ENCODE measurements at places on chromosomes 1 and 21.

- no peak for DNase-seq
These were observed 15.9 kb upstream of the LRRC8C start for GRCh38 chr1:89616844-89617627.

- no peak for DNase-seq
These were observed 801 bp upstream of the DDAH1 start for GRCh38 chr1:85465786-85466134.

DNA sequence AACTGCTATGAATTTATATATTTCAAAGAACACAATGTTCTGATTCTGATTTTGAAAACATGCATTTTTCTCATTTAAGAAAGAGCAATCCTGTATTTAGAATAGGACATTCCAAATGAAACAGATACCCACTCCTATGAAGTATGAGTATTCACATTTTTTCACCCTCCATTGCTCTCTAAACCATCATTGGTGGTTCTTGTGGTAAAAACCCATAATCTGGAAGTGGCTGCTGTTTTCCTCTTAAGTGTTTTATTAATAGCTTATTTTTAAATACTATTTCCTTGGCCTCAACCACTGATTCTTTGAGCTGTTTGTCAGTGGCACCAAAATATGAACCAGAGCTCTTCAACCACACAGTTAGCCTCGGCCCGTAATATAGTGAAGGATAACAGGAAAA, 60.0 kb upstream of the ADAM30 start:
- DNase-seq = no peak

GRCh38 chr1:70487459-70487815, 76.4 kb downstream of the CTH start:
- DNase-seq = no peak

- peak; percentile 6 for DNase-seq
These were observed 506.8 kb upstream of the CAMK1G start for GRCh38 chr1:209076688-209077087.

DNA sequence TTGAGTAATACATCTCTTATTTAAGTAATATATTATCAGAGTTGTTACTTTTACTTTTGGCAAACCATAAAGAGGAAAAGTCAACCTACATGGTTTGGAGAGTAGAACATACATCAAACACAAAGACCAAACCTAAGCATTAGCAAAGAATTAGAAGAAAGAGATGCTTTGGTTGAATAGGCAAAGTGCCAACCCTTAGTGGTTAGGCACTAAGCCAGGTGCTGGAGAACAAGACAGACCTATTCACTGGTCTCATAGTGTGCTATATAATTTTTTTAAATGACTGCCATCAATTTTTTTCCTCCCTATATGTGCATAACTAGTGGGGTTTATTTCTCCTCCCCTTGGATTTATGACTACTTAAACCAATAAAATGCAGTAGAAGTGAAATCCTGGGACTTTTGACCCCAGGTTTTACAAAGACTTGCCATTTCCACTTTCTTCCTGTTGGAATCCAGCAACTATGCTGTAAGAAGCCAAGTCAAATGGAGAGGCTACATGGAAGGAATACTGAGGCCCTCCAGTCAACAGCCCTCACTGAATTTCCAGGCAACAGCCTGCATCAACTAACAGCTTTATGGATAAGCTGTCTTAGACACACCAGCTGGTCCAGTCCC, 69.8 kb upstream of the HAO2 start:
- DNase-seq = no peak

- no peak for DNase-seq
These were observed 113.9 kb upstream of the USP24 start for GRCh38 chr1:55329091-55329490.

DNA sequence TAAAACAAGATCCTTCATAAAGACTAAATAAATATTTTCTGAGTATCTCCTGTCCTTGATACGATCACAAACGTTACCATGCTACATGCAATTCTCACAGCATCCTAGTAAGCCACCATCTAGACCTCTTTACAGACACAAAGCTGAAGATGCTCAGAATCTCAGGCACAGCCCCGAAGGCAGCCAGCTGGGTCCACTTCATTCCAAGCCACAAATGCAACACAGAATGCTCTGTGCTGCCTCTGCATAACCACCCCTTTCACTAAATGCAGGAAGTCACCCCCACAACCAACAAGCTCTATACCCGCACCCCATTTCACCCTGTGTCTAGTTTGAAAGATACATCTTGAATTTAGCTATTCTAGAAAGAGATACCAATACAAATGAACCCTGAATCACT, 12.9 kb downstream of the RCAN1 start:
- DNase-seq = no peak

GRCh38 chr21:43810505-43811261, 21.3 kb downstream of the RRP1 start:
- DNase-seq = peak; percentile 93

DNA sequence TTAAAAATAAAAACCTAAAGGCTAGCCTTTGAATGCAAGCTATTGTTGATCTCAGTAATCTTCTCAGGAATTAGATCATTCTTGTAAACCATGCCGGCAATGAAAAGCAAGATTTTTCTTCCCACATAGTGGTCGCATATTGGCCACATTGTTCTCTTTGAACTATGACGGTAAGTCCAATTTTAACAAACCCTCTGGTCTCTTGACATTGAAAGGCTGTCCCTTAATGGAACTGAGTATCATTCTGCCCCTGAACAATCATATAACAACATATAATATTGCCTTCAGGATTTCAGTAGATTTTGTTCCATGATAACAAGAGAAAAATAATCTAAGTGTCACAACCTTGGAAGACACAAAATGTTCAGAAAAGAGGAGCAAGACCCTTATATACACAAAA, 1.3 kb downstream of the TNNI3K start:
- no peak for DNase-seq

- DNase-seq = no peak
These were observed 247.3 kb downstream of the SIPA1L2 start for GRCh38 chr1:232382671-232383070.

- no peak for DNase-seq
These were observed 3.1 kb upstream of the GALE start for GRCh38 chr1:23803674-23804073.

DNA sequence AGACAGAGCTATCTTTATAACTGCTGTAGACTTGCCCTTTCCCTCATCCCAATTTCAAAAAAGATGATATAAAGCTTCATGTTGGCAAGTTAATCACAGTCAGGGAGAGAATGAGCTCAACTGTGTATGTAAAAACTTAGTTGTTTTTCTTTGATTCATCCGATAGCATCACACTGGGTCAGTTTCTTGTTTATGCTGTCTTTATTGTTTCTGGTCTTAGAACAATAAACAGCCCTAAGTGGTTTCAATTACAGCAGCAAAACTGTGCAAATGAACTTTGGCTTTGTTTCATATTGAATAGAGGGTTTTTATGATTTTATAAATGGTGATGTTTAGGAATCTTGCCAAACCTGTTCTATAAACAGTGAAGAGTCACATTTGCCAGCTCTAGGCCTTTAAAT, 423.8 kb upstream of the CXADR start:
- DNase-seq = no peak

GRCh38 chr1:200638073-200638472, 17.5 kb upstream of the KIF14 start:
- DNase-seq = no peak

DNA sequence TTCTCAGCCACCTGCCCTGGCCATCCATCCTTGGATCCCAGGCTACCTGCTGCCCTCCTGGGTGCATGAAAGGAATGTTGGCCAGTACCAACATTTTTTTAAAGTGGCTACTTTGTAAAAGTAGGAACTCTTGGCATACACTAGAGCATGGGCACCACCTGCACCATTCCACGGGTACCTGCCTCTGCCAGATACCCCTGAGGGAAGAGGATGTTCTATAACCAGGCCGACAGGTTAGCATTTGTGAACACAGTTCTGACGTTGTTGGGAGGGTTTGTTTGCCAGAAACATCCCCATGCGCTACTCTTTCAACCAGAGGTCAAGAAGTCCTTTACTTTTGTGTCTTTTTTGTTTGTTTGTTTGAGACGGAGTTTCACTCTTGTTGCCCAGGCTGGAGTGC, 43.0 kb downstream of the EVA1C start:
- no peak for DNase-seq

DNA sequence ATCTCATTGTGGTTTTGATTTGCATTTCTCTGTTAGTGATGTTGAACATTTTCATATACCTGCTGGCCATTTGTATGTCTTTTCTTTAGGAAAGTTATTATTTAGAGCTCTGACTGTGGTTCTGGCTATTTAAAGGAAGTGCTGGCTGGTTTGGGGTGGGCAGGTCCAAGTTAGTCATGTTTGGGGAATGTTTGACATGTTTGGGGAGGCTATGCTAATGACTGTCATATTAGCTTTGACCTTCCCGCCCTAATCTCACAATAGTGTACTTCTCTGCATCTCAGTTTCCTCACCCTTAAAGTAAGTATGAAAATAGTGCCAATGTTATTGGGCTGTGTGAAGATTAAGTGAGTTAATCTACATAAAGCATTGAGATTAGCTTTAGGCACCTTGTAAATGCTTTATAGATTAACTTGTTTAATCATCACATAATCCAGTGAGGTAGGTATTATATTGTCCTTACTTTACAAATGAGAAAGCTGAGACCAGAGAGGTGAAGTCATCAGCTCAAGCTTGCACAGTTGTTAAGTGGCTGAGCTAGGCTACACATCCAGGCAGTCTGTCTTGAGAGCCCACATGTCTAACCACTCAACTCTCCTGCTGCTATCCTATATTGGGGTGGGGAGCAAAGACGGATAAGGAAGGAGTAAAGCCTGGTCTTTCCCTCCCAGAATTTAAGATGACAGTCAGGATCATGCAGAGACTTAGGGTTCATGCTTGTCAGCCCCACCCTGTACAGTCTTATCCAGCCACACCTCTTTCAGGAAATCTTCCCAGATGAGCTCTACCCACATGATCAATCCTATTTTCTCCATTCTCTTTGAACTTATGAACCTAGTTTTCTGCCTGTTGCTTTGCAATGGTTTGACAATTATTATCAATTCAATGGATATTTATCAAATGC, 22.8 kb upstream of the CRNN start:
- no peak for DNase-seq

GRCh38 chr1:206411321-206411720, 59.0 kb upstream of the IKBKE start:
- DNase-seq = no peak

DNA sequence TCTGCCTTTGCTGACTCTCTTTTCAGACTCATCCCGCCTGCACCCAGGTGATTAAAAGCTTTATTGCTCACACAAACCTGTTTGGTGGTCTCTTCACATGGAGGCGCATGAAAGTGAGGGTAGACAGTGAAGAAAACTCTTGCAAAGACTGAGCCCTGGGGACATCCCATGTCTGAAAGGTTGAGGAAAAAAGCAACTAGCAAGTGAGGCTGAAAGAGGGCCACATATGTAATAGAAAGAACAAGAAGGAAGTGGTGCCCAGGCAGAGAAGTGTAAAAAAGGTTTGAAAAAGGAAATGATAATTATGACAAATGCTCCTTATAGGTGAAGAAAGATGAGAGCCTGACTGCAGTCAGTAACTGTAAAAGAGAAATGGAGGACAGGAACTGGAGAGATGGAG, 115.9 kb upstream of the NEK7 start:
- DNase-seq = peak; percentile 1

DNA sequence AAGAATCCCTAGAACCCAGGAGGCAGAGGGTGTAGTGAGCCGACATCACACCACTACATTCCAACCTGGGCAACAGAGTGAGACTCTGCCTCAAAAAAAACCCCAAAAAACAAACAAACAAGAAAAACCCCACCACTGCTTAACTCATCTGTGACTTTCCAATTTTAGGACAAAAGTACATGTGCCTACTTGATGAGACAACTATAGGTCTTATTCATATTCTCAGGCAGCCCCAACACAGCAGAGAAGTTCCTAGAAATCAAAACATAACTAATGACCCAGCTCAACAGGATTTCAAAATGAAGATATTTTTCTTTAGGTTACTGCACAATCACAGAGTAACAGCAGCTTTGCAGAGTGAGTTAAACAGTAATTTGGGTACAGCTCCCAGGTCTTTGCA, 26.4 kb downstream of the TIAM1 start:
- DNase-seq = peak; percentile 34

DNA sequence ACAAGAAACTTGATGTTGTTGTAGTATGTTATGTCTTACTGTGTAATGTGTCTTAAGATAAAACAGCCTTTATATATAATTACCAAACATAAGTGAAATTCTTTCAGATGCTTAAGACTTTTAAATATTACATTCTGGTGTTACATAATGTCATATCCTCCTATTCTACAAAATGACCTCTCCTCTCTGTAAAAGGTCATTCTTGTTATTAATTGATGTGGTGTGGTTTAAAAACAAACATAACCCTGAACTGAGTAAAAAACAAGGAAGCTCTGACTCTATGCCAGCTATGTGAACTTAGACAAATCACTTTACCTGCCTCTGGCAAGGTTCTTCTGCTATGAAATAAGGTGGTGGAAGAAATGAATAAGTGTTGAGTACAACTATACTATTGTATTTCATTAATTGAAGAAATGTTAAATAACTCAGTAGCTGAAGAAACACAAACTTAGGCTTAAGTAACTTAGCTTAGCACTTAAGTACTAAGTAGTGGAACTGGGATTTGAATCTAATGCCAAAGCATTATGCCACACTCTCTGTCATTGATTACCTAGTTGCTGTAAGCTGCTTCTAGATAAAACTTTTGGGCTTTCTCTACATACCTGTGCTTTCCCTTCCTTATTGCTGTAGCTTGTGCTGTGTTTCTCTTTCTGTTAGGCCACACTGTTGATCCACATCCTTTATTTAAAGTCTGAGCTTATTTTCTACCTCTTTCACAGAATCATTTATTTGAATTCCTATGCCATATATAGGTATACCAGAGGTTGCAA, 859 bp upstream of the ANGPTL1 start:
- DNase-seq = no peak

DNA sequence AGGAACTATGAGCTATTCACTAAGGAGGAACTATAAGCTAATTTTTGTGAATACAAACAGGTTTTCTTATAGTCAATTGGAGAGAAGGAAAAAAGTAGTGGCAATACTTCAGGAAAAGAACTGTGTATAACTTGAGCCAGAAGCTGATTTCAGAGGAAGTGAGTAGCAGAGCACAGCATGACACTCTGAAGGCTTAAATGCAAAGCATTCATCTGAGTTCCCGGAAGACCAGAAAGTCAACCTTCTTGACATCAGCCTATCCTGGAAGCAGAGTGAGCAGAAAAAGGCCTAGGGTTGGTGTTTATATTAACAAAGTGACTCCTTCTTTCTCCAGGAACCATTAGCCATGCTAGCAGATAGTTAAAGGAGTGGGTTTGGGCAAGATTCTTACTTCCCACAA, 545.2 kb downstream of the MRPL39 start:
- no peak for DNase-seq

DNA sequence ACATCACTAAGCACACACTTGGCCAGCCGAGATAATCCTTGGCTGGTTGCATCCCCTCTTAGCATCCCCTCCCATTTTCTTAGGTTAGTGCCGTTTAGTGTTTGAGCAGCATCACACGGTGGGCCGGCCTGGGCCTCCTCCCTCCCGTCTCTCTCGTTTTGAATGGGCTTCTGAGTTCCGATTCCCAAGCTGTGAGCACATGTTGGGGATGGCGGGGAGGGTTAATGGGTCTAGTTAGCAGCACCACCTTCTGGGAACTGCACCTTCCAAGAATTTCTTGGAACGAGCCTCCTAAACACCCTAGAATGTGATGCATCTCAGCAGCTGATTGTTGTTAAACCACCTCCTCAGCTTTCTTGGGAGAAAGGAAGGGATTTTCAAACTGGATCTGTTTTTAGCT, 73.3 kb downstream of the CNIH3 start:
- no peak for DNase-seq

- DNase-seq = no peak
These were observed 55.0 kb upstream of the ZNF644 start for GRCh38 chr1:91076834-91077233.

All from suppressor macrophage treated with lipopolysaccharide for 4 hours (primary cell).